ENCODE measurements at places on chromosomes 2 and 18.

DNA sequence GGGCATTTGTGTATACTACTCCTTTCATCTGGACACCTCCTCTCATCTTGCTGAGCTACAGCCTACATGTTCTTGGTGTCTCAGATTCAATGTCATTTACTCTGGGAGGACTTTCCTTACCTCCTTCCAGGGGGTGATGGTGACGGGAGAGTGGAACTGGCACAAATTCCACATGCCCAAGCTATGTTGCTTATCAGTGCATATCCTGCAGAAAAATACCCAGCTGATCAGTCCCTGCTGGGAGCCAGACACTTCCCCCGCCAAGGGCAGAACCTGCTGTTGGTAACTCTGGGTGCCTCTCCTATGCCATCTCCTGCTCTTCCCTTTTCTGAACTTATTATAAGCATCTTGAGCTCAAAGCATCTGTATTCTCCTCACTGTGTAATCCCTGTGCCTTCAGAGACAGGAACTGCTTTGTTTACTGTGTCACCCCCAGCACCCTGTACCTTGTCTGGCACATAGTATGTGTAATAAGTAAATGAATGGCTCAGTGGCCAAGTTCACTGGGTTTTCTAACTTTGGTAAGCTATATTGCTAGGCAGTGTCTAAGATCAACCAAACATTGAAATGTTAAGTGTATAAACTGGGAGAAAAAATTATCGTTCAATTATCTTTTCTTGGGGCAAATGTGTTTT is 87.7 kb upstream of the LPIN2 start:
- no peak for DNase-seq

DNA sequence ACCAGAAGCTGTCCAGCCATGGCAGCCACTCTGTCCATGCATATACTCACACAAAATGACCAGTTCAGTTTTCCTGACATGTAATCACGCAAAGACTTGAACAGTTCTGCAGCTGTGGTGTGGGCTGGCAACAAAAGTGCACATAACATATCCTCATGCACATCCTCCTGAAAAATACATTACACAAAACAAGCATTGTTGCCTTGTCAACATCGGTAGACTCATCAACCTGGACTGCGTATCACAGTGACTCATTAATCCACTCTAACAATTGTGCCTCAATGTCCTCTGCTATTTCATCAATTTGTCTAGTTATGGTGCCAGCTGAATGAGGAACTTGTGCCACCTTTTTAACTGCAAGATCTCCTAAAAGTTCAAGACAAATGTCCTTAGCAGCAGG is 19.5 kb downstream of the RBKS start:
- DNase-seq = no peak

- DNase-seq = no peak
Measured at GRCh38 chr2:74020702-74021406, 36.1 kb downstream of the TET3 start.

- no peak for DNase-seq
Measured at GRCh38 chr2:219969508-219969907, 342.1 kb downstream of the SLC4A3 start.

- DNase-seq = no peak
Measured at GRCh38 chr2:27856386-27856785, 33.8 kb downstream of the RBKS start.

DNA sequence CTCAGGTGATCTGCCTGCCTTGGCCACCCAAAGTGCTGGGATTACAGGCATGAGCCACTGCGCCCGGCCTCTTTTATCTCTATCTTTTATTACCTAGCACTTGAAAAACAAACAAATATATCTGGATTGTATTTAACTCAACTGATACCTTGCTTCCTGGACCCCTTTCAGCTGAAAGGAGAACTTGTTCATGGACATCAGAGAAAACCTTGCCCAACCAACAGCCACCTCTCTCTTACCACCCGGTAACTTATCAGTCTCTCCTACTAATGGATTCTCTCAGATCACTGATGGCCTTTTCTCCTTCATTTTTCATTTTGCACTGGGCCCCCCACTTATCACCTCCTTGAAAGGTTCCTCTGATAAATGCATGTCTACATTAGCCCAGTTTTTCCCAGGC is 6.7 kb downstream of the RETSAT start:
- no peak for DNase-seq

DNA sequence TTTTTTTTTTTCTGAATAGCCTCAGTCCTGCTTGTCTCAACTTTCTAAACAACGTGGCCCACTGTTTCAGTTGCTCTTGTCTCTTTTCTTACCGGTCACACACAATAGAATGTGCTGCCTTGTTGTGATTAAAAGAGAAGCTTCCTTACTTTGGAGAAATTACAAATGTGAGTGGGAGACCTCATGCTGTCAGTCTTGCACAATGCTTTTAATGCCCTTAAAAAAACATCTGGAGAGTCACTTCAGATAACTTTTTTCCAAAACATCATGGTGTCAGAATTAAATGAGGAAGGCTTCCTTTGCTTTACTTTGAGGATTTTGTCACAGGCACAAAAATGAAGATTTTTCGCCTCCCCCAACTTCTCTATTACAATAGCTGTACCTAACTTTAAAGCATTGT is 37.7 kb downstream of the LHCGR start:
- DNase-seq = no peak

- DNase-seq = no peak
Measured at GRCh38 chr2:157592948-157593347, 35.7 kb downstream of the ACVR1C start.

GRCh38 chr2:170492010-170492409 is 223.1 kb upstream of the SP5 start:
- DNase-seq = peak; percentile 12

GRCh38 chr2:113697516-113697915 is 58.9 kb downstream of the SLC35F5 start:
- DNase-seq = no peak

DNA sequence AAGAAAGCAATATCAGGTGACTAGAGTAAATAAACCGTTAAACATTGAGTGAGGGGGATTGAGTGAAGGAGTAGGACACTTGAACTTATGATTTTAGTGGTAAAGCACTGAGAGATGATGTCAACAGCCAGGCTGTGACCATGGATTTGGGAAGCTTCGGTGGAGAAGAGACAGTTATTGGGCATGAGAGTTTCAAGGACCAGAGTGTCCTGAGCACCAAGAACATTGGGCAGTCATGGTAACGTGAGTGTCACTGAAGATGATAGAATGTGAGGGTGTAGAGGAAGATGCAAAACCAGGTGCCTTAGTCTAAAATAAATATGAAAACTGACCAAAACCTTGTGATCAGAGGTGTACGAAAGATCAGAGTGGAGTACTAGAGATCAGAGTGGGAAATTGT is 248.1 kb downstream of the ASXL3 start:
- DNase-seq = no peak

DNA sequence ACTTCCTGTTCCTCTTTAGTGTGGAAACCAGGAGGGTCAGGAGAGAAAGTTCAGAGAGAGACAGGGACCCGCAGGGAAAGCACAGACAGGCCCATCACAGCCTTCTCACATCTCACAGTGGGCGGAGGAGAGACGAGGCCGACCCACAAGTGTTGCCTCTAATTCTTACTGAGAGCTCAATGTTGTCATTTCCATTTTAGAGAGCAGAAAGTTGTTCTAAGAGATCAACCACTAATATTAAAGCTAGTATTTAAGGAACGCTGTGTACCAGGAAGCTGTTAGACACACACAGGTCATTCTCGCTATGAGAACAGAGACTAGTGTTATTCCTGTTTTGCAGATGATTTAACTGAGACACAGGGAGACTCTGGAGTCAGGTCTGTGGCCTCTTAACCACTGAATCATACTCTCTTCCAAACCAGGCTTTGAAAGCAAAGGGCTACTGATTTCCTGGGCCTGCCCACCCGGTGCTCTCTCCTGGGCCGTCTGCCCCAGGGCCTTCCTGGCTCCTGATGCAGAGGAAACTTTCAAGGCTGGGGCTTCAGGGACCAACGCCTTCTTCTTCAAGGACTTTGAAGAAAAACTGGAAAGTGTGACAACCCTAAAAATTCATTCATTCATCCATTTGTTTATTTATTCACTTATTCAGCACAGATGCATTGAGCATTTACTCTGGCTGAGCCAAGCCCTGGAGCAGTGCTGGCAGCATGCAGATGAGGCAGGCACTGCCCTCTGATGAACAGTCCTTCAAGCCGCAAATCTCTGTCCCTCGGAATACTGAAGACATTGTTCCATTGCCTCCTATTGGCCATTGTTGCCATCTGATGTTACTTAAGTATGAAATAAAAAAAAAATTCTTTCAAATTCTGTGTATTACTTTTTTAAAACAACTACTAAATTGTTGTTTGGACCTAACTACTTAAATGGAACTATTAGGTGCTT is 37.2 kb upstream of the BIN1 start:
- no peak for DNase-seq

DNA sequence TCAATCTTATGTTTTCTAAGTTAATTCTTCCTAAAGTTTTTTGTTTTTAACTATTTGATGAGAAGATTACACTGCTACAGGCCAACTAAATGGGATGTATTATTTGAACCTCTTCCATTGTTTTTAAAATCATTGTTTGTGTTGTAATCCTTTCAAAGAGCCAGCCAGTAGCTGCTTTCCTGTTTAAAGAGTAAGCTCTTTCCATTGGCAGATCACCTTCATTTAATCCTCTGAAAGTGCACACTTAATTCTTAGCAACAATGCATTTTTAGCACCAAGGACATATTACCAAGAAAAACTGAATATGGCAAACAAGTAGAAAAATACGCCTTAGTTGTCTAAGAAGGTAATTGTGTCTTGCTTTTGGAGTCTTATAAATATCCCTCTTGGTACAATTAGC is 54.0 kb downstream of the MEIS1 start:
- DNase-seq = no peak

DNA sequence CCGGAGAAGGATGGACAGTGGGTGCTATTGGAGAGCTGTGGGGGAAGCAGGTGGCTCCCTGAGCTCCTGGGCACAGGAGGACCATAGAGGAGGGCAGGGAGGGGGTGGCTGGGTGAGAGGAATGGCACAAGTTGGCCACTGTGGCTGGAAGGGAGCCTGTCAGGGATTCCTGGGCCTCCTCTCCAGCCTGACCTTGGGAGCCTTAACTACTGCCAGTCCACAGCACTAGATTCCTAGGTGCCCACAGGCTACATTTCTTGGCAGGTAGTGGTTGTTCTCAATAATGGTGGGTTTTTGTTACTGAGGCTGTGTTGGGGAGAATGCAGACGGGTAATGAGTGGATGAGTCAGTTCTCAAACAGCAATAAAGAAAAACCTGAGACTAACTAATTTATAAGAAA is 26.0 kb downstream of the EFHD1 start:
- no peak for DNase-seq

DNA sequence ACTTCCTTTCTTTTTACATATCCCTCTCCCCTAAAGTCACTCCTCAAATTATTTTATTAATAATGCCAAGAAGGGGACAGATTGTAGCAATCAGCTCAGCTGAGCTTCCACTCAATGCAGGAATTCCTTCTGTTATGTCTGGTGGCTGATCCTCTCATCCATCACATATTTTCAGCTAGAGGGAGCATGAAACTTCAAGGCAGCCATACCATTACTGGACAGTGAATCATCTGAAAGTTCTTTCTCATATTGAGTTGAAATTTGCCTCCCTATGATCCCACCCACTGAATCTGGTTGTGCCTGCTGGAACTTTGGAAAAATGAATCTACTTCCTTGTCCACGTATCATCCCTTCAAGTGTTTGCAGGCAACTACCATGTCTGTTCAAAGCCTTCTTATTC is 11.2 kb downstream of the ZNF385B start:
- no peak for DNase-seq

- DNase-seq = peak; percentile 66
Measured at GRCh38 chr2:98869870-98870269, 66.2 kb downstream of the CRACDL start.

DNA sequence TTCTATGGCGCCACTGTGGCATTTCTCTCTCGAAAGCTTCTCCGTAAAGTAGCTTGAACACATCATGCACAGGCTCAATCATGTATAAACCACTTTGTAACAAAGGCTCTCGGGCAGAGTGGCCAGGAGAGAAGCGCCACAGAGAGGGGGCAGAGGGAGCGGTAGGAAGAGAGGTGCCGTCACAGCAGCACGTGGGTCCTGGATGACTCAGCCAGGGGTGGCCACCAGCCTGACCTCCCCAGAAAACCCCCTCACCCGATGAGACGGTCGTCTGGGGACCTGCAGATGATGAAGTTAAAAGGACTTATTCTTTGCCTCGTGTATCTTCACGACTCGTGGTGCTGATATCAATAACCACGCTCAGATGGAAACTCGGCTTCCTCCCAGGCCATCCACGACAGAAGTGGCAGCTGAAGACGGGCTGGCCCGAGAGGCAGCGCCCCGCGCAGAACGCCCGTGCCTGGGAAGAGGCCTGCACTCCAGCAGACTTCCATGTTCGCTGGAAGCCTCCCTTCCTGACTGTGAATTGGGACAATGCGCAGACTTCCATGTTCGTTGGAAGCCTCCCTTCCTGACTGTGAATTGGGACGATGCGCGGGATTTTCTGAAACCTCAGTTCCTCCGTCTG is 46.4 kb upstream of the MTCL1 start:
- DNase-seq = no peak

- no peak for DNase-seq
Measured at GRCh38 chr18:51074605-51075004, 44.6 kb downstream of the SMAD4 start.

DNA sequence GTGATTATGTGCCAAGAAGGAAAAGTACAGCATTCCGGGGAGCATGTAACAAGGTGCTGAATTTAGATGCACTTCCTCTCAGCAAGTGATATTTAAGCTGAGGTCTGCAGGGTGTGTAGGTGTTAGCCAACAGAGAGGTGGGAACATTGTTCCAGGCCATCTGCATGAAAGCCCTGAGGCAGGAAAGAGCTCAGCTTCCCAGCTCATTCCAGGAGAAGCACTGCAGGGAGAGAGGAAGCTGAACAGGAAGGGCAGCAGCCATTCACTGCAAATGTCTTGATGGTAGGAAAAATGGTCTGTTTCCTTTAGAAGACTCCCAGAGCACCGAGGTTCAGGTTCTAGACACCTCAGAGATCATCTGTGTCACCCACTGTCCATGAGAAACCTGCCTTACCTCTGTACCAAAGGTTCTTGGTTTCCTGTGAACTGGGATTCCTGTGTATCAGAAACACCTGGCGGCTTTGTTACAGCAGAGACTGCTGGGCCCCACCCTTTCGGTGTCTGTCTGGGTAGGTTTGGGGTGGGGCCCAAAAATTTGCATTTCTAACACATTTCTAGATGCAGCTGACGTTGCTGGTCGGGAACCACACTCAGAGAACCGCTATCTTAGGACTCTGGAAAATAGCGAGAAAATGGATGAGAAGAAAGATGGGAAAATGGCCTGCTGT is 84.0 kb downstream of the RTN4 start:
- DNase-seq = no peak

DNA sequence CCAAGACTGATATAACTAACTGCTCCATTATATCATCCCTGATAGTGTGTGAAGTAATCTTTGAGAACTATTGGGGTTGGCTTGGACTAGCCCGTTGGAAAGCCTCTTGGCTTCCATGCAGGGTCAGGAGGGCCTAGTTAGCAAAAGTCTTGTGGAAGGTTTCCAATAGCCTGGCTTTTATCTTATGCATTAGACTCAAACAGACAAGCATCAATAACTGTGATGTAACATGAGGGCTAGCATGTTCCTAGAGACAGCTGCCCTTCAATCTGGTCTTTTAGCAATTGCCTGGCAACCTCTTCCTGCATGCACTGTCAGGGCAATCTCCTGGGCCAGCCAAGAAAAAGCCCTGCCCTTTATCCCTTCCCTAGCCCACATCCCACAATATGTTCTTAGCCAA is 18.2 kb downstream of the SLC8A1 start:
- DNase-seq = no peak

Data from T47D (cell line).